ENCODE measurements at places on chromosomes 3 and 15.

- DNase-seq: no peak
Measured at GRCh38 chr3:78893161-78893560, 874.6 kb downstream of the ROBO1 start.

GRCh38 chr3:69119138-69119537 lies 3.3 kb downstream of the LMOD3 start:
- no peak for DNase-seq

DNA sequence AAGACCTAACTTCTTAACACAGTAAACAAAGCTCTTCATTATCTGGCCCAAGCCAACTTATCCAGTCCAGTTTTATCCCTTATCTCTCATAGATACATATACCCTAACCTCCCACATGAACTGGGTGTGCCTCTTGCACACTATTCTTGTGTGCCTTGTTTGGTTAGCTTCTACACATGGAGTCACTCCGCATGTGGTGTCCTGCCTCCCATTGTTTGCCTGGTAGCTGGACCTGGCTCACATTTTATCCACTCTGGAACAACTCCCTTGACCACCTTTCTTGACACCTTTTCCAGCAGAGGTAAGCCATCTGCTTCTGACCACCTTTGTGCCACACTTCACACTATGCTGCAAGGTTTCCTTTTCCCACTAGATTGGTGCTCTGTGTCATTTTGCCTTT lies 15.2 kb downstream of the TIPARP start:
- no peak for DNase-seq

DNA sequence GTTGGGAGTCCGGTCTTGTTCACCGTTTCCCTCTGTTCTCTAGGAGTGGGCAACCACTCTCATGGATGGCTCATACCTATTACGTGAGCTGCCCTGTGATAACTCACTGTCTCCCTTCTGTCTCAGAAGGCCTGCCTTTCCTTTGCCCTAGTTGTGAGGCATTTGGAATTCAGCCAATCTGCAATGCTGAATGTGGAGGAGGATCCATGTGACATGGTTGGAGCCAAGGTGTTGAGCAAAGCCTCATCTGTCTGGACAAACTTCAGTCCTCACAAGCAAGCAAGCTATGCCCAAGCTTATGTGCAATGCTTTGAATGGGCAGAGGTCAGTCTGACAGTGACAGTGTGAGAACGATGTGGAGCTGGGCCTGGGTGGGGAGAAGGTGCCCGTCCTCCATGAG lies 37.8 kb upstream of the ATP10A start:
- no peak for DNase-seq

- no peak for DNase-seq
Measured at GRCh38 chr3:157369727-157370421, 66.8 kb upstream of the PTX3 start.

GRCh38 chr3:120355486-120355885 lies 6.3 kb upstream of the LRRC58 start:
- DNase-seq: no peak

GRCh38 chr3:156812521-156813335 lies 13.4 kb upstream of the LEKR1 start:
- peak; percentile 17 for DNase-seq

DNA sequence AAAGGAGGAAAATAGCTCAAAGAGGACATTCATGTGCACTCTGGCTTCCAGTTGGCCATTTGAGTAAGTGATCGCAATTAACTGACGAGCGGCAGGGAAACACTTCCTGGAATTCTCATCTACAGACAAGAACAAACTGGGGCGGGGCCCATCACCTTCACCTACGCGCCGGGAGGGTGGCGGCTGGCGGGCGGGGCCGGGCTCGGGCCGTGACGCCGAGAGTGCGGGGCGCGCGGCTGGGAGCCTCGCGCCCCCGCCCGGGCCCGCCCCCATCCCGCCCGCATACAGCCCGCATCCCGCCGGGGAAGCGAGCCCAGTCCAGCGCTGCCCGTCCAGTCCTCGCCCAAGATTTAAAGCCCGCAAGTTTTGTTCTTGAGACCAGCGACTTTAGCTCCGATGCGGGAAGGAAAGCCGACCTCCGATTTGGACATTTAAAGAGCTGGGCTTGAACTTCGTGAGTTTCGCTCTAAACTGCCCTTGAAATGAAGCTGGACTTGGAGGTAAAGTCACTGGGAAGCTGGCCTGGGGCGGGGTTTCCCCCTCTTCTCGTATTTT lies at the start of gene B3GNT5:
Gene B3GNT5, plus strand, starts transcription at position 281 of the 555 bp plus-strand sequence. CDS start 16,546 bp downstream, outside the sequence.
- no peak for DNase-seq

Measured in CD4-positive, alpha-beta T cell treated with Interleukin-15 for 1 hour (primary cell).